GM19239 (cell line): ENCODE measurements at places on chromosomes 7 and 10.

DNA sequence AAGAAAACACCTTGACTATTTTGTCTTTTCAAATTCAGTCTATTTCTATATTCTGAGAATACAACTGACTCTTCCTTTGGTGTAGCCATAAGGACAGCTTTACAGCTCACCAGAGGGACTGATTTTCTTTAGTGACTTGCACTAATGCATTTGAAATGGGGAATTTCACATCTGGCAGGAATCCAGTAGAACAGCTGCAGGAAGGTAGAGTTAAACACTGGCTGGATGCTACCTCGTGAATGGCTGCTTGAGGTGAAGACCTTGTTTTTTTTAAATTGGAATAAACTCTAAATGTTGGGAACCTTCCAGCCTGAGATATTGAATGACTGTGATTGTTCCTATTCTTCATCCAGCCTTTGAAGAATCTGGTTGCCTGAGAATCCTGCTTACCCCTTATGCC lies 139.5 kb upstream of the STK17A start:
- DNase-seq: no peak

- DNase-seq: no peak
Observed at GRCh38 chr7:104955276-104955675, 58.7 kb upstream of the KMT2E start.

DNA sequence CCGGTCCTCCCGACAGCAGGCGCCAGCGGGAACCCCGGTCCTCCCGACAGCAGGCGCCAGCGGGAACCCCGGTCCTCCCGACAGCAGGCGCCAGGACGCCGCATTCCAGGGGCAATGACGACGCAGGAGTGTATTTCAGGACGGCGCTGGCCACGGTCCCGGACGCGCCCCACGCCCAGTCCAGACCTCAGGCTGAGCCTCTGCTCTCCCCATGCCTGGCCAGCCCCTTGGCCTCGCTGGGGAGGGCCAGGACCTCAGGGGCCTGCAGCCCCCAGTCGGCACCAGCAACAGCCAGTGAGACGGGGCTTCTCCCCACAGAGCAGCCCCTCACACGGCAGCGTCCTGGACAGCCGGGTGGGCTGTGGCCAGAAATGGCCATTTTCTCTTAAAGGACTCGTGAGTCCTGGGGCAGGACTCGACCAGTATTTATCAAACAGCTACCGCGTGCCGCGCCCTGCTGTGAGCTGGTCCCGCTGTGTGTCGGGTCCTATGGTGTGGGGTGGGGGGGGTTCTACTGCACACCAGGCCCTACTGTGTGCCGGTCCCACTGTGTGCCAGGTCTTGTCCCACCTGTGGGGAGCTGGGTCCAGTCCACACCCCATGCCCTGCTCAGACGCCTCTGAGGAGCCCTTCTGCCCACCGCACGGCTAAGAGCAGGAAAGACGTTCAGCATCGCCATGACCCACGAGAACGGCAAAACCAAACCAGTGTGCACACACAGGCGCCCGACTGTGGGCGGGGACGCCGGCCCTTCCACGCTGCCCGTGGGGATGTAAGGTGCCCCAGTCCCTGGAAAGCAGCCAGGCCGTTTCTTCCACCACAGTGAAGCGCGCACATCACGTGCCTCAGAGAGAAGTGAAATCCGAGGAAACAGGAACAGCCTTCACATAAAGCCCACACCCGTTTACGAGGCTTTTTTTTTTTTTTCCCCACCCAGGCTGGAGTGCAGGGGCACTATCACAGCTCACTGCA lies 33.3 kb downstream of the GET4 start:
- peak; percentile 59 for DNase-seq

DNA sequence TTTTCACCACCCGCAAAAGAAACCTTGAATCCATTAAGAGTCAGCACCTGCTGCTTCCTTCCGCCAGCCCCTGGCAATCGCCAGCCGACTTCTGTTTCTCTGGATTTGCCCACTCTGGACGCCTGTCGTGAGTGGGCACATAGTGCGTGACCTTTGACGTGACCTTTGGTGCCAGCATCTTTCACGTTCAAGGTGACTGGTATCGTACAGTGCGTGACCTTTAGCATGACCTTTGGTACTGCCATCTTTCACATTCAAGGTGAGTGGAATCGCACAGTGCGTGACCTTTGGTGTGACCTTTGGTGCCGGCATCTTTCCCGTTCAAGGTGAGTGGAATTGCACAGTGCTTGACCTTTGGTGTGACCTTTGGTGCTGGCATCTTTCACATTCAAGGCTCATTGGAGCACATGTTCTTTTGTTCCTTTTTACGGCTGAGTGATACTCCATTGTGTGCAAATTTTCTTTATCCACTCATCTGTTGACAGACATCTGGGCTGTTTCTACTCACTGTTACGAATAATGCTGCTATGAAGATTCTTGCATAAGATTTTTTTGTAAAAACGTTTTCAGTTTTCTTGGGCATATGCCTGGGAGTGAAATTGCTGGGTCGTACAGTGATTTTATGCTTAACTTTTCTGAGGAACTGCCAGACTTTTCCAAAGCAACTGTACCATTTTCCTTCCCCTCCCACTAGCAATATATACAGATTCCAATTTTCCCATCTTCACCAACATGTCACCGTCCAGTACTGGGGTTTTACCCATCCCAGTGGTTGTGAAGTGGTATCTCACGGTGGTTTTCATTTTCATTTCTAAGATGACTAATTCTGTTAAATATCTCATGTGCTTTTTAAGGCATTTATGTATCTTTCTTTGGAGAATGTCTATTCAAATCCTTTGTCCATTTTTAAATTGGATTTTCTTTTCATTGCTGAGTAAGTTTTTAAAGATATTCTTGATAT lies 145.3 kb downstream of the DIP2C start:
- no peak for DNase-seq

DNA sequence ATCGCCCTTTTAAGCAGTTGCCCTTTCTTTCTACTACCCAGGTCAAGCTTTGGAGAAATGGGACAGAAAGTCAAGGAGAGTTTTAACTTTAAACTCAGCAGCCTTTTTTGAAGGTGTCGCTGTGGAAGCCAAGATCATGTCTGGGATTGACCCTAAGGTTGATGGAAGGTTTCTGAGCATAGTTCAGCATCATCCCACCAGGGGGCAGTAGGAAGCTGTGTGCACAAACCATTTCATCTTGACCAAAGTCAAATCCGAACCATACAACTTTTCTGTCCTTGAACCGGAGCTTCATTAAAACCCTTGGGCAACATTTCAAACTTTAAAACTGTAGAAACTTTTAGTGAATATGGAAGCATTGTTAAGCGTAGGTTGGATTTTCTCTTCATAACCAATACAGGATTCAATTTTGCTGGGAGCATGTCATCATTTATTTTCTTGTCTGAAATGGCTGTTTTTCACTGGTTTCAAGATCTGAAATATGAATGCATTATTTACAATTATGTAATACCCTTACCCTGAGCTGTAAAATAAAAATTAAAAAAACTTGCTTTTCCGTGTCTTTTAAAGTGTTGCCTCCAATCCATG lies 214.4 kb upstream of the KIAA1217 start:
- peak; percentile 29 for DNase-seq

- no peak for DNase-seq
Observed at GRCh38 chr7:33794959-33795358, 110.4 kb upstream of the BMPER start.

GRCh38 chr7:1103789-1104515 lies 16.0 kb downstream of the GPER1 start:
- no peak for DNase-seq

DNA sequence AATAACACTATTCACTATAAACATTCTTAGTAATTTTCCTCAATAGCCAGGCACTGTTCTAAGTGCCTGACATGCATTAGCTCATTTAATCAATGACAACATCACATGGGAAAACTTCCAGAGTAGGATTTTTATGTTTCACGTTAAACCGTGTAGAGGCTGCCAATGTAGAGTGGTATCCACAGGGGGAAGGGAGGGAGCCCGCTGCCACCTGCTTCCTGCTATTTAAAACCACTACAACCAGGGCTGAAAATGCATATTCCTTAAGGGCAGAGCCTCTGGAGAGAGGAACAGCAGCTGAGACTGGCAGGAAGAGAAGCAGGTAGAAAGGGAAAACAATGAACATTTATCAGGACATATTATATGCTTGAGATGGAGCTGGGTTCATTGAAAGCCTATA lies 684.3 kb upstream of the AUTS2 start:
- no peak for DNase-seq

- no peak for DNase-seq
Observed at GRCh38 chr10:98224996-98225395, 43.0 kb downstream of the LOXL4 start.

DNA sequence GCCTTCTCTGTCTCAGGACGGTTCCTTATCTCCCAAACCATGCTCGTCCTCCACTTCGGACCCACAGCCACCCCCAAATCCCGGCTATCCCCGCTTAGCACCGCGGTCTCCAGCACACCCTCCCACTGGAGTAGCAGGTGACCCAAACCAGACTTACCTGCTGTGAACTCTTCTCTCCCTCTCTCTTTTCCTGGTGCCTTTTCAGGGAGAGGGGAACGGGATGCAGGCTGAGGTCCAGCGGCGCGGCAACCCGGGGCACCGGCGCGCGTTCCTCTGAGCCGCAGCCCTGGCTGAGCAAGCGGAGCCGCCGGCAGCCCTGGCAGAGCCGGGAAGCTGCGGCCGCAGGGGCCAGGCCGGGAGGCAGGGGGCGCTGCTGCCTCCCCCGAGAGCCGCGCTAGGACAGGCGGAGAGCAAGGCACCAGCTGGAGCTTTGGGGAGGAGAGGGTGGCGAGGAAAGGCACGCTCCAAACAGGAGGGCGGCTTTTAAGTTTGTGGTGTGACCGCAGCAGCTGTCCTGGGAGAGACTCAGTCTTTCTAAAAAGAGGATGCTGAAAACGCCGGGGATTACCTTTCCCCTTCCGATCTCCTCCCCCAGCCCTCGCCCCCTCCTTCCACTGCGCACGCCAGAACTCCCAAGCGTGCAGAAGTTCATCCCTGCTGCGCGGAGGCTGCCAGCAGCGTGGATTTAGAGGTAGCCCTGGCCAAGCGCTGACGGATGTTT lies at the start of gene SEMA3D:
Gene SEMA3D (minus strand): TSS at position 536 of the 721 bp plus-strand sequence. CDS start 65,165 bp downstream, outside the sequence.
- peak; percentile 30 for DNase-seq

DNA sequence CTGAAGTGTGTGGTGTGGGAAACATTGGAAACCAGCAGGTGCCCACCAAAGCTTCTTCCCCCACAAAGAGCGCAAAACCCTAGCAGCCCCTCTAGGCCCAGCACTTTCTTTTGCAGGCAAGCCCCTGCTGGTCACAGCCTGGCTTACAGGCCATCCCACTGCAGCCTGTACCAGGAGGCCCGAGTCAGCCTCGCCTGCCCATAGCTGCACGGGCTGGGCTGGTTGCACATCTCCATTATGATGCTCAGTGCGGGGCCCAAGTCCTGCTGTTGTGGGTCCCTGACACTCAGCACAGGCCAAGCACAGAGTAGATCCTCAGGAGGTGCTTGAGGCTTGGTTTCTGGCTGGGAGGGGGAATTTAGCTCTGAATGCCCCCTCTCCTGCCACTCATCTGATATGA lies 8.0 kb downstream of the CDHR1 start:
- DNase-seq: no peak

DNA sequence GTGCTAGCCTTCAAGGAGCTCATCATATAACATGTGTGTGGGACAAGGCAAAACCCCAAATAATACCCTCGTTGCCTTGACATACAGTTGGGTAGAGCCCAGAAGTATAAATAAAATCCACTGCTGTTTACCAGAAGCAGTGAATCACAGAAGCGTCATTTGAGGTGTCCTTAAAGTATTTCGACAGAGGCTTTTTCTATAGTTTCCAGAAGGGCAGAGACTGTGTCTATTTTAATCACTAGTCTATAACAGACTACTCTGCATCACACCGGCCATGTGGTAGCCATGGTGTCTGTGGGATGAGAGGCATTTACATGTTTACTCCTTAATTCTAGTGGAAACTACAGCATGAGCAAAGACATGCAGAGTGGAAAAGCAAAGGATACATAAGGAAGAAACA lies 131.3 kb downstream of the CTTNBP2 start:
- DNase-seq: no peak

DNA sequence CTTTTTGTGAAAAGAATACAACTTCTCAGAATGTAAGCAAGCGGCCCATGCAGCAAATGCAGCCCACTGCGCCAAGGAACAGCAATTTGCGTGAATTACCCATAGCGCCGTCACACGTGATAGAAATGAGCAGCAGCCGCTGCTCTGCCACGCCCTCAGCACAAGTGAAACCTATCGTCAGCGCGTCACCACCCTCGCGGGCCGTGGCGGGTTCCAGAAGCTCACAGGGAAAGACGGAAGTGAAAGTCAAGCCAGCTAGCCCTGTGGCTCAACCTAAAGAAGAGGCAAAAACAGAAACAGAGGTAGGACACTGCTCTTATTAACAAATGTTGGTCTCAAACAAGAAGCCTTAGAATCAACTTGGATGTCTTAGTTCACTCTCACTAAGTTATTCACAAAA lies 70.5 kb downstream of the SHH start:
- DNase-seq: no peak

DNA sequence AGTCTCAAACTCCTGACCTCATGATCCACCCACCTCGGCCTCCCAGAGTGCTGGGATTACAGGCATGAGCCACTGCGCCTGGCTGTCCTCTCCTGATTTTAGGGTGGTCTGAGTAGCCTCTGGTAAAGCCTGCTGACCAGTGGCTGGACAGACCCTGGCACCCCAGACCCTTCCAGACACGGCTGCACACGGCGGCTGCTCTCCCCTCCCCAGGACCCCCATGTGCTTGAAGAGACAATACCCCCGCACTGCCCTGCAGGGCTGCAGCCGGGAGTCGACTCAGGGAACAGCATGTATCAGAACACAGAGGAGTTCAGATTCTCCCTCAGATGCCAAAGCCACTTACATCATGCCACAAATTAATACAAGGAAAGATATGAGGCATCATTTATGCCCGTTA lies 58.3 kb upstream of the CFAP46 start:
- no peak for DNase-seq

- DNase-seq: no peak
Observed at GRCh38 chr7:149620961-149621360, 123.4 kb upstream of the ZNF746 start.

DNA sequence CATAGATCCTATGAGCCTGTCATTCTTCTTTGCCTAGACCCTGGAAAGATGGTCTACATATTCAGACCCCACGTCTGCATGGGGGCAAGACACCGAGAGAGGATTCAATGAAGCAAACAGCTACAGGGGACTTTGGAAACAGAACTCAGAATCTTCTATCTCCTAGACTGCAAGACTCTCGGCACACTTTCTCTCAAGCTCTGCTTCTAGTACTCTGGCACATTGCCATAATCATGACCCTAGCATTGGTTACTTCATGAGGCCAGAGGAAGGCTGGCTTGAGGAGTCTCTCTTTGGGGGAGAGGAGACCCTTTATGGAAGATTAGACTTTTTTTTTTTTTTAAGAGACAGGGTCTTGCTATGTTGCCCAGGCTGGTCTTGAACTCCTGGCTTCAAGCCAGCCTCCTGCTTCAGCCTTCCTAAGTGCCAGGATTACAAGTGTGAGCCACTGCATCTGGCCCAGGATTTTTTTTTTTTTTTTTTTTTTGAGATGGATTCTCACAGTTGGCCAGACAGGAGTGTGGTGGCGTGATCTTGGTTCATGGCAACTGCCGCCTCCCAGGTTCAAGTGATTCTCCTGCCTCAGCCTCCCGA lies 20.7 kb downstream of the CCDC3 start:
- no peak for DNase-seq

DNA sequence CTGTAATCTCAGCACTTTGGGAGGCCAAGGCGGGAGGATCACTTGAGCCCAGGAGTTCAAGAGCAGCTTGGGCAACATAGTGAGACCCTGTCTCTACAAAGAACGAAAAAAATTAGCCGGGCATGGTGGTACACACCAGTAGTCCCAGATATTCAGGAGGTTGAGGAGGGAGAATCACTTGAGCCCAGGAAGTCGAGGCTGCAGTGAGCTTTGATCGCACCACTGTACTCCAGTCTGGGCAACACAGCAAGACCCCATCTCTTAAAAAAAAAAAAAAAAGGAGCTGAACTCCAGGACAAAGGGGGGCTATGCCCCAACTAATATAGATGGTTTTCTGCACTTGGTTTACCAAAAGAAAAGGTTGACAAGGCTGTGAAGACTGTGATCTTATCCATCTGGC lies 101.2 kb upstream of the ANLN start:
- DNase-seq: no peak
